ENCODE measurements at places on chromosomes 2 and 18.

DNA sequence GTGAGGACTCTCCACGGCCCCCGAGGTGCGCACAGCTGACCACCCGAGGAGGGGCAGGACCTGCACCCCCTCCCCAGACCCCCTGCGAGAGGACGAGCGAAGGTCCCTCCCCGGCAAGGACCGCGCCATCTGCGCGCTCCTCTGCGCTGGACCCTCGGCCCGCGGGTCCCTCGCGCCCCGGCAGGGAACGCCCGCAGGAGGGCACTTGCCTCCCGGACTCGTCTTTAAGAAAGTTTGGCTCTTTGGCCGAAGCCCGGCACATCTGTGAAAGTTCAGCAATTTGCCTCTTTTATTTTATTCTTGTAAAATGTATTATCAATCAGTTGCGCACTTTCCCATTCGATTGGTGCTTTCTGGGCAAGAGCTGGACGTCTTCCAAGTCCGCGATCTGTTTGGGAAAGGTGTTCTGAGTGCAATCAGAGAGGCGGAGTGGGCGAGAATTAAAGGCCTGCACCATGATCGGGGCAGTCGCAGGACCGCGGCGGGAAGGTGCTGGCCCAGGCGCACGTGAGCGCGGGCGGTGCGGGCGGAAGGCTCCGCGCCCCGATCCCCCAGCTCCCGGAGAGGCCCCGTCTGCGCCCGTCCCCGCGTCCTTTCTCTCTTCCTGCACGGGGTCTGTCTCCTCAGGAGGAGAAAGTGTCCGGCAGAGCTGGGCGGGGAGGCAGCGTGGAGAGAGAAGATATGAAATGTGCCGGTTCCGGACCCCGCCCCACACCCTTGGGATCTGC, 1.6 kb upstream of the ALKAL2 start:
- no peak overlapping the region for H3K27ac ChIP-seq
- no peak for DNase-seq
- no peaks in the 10 kb centered on the region for H3K36me3 ChIP-seq
- peak overlapping the region; percentile 50 for H3K4me3 ChIP-seq
- peaks cover 10% of the 10 kb centered on the region for H3K27me3 ChIP-seq
- H3K4me1 ChIP-seq, result peaks cover 7% of the 10 kb centered on the region

GRCh38 chr2:162989507-162989906, 150.9 kb upstream of the KCNH7 start:
- H3K27ac ChIP-seq, result no peak overlapping the region
- no peaks in the 10 kb centered on the region for H3K4me1 ChIP-seq
- no peak overlapping the region for H3K4me3 ChIP-seq
- no peaks in the 10 kb centered on the region for H3K27me3 ChIP-seq
- no peaks in the 10 kb centered on the region for H3K36me3 ChIP-seq

- H3K27me3 ChIP-seq, result no peaks in the 10 kb centered on the region
- H3K4me1 ChIP-seq, result no peaks in the 10 kb centered on the region
- H3K4me3 ChIP-seq, result no peak overlapping the region
- H3K36me3 ChIP-seq, result no peaks in the 10 kb centered on the region
- no peak overlapping the region for H3K27ac ChIP-seq
Observed at GRCh38 chr18:10860382-10860781, 289.0 kb downstream of the PIEZO2 start.

DNA sequence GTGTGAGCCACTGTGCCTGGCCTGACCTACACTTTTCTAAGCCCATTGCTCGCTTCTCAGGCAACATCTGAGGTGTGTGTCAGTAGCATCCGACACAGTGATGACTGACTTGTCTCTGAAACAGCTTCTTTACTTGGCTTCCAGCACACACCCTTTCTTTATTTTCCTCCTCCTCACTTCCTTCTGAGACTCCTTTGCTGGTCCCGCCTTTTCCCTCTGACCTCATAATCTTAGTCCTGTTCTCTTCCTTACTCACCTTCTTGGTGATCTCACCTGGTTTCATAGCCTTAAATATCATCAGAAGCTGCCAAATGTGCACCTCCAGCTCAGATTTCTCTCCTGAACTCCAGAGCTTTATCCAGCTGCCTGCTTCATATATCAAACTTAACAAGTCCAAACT, 66.6 kb upstream of the PELI1 start:
- no peak overlapping the region for H3K27ac ChIP-seq
- H3K27me3 ChIP-seq, result no peaks in the 10 kb centered on the region
- no peak for DNase-seq
- no peak overlapping the region for H3K4me3 ChIP-seq
- peaks cover 2% of the 10 kb centered on the region for H3K4me1 ChIP-seq
- no peaks in the 10 kb centered on the region for H3K36me3 ChIP-seq

DNA sequence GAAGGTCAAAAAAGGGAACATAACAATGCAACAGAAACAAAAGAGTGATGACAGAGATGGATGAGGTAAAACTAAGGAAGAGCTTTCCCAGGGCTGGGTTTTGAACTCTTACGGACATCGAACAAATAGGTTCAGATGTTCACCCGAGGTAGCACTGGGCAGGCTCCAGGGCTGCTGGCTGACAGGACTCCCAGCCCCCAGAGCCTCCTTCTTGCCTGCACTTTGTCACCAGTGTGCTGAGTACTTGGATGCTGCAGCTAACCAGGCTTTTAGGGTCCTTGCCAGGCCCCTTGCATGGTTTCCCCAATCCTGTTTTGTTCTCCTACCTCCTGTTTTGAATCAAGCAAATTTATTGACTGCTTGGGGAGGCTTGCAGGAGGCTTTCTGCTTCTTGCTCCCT, 322.9 kb downstream of the DYSF start:
- H3K27ac ChIP-seq, result no peak overlapping the region
- H3K4me1 ChIP-seq, result no peaks in the 10 kb centered on the region
- H3K36me3 ChIP-seq, result no peaks in the 10 kb centered on the region
- no peaks in the 10 kb centered on the region for H3K27me3 ChIP-seq

DNA sequence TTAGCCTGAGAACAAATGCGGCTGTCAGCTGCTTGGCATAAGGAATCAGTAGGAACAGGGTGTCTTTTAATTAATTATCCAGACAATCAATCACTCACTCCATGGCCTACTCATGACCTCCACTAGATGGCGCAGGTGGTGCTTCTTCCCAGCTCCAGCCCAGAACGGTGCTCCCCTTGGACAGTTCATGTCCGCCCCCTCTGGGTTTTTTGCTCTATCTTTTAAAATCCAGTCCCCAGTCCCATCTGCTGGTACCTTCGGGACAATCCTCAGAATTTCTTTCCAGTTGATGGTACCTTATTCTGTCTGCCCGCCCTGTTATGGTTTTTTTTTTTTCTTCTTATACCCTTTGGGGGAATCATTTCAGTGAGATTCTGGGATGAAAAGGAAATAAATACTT, 99.8 kb downstream of the CACNB4 start:
- no peaks in the 10 kb centered on the region for H3K27me3 ChIP-seq
- peak; percentile 67 for DNase-seq
- no peak overlapping the region for H3K4me3 ChIP-seq
- no peak overlapping the region for H3K27ac ChIP-seq
- H3K4me1 ChIP-seq, result peaks cover 3% of the 10 kb centered on the region
